NAMALWA (cell line): ENCODE measurements at places on chromosomes 5 and 9.

DNA sequence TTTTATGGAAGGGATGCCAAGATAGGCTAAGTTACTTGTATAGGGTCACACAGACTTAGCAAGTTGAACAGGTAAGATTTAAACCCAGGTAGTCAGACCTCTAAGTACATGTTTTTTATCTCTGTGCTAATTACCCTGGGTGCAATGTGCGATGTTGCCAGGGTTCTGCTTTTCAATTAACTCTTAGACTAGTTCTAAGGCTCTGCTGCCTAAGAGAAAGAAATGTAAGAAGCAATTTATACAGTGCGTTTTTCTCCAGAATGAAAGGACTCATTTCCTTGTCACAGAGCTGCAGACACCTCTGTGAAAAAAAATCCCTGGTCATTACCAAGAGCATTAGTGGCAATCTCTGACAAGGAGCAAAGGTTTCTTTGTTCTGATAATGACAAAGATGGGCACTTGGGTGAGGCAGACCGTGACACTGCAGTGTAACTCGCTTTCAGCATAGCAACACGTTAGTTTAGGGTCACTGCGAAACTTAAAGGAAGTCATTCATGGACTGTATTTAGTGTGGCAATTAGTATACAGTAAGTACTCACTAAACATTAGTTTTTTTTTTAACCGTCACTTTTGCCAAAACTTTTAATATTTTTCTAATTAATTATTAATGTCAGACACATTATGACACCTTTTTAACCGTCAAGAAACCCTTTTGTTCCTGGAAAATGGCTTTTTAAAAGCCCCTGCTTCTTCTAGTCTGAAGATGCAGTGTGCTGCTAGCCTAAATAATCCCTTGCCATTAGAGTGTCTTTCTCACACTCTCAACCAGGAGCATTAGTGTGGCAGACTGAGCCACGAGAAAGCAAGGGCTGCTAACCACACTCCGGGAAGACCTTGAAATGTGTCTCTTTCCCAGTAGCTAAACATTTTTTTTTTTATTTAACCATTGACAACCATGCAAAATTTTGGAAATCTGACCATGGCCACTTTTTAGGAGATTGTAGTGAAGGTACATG lies 520.0 kb upstream of the C9orf72 start:
- no peak for DNase-seq

DNA sequence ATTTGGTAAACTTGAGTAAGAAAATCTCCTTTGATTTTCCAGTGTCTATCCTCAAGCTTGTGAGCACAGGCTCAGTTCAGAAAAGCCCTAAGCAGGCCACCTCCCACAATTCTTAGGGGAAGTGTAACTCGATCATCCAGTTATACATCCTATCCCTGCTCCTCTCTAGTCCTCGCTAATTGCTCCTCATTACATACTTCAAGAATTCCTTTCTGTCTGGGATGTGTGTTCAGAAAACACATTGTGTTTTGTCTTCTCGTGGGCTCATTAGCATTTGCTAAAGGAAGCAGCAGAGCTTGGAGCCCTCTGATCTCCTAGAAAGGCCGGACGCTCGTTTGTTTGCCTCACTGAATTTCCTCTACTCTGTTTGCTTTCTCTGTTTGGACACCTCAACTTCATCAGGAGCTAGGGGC lies 268.2 kb upstream of the RFX3 start:
- DNase-seq: no peak

DNA sequence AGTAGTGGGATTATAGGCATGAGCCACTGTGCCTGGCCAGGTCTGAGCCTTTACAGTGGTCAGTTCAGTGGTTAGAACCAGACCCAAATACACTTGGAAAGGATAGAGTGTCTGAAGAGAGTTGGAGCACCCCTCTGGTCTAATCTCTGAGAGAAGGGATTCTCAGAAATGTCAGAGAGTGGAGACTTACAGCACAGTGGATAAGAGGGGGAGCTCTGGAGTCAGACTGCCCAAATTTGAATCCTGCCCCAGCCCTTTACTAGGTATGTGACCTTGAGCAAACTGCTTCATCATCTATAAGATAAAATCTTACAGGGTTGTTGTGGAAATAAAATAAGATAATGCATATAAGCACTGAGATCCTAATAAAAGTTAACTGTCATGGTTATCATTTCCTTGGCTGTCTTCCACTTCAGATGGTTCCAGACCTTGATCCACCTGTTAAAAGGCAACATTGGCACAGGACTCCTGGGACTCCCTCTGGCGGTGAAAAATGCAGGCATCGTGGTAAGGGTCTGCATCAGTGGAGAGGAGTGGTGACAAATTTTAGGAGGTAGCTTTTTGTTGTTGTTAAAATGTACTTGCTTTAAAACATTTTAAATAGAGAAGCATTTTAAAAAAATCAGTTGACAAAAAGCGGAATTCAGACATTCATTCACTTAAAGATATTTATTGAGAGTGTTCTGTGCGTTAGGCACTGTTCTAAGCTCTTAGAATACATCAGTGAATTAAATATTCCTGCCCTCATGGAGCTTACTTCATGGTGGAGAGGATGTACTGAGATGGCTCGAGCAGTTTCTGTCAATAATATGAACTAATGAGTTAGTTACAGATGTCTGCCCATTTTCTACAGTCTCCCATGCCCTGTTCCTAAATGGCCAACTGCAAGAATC lies 16.0 kb downstream of the SLC36A1 start:
- DNase-seq: no peak

DNA sequence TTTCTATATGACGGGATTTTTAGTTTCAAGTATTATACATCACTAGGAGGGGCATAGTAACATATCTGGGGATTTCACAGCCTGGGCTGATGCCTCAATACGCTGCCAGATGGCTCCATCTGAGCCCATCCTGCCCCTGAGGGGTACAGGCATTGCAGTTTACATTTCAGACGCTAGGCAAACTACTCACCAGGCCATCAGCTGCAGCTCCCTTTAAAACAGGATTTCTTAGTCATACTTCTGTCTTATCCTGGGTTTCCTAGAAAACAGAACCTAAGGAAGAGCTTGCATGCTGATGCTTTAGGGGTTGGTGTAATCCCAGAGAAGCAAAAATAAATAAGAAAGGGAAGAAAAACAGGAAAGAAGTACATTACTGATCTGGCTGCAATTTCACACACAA lies 372.8 kb upstream of the PIK3R1 start:
- DNase-seq: no peak

DNA sequence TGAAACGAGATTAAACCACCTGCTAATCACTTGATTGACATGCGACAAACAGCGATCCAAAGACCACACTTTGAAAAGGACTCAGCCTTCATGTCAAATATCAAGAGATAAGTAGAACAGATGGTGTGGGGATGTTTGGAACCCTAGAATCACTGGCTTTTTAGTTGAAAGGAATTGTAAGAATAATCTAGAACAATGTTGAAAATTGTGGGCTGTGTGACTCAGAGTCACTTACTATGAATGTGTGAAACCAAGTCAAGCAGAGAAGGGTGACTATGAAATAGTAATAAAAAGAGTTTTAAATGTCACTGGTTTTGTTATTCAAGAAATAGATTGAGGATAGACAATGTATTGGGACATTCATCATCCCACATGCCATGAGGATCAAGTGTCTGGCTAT lies 14.1 kb upstream of the C1QTNF3 start:
- no peak for DNase-seq
